Effector memory CD4-positive, alpha-beta T cell (primary cell): ENCODE measurements at places on chromosomes 6 and 20.

DNA sequence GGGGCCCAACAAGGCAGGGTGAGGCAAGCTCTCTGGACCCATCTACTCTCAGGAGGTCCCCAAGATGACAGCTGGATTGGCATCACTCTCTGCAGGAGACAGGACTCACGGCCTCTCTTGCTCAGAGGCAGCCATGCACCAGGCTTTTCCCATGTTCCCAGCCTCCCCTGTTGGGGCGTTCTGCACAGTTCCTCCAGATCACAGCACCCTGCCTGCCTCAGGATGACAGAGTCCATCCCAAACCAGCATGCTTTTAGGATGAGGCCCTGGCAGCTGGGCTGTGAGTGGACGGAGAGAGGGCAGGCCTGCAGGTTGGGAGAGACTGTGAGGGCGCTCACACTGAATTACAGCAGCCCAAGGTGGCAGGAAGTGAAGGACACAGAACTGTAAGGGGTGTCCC lies 143.2 kb upstream of the MLN start:
- no peak for DNase-seq

- DNase-seq, result no peak
Measured at GRCh38 chr6:14732844-14733757, 512.8 kb upstream of the JARID2 start.

- DNase-seq, result no peak
Measured at GRCh38 chr20:3716195-3716834, 3.9 kb upstream of the SIGLEC1 start.

DNA sequence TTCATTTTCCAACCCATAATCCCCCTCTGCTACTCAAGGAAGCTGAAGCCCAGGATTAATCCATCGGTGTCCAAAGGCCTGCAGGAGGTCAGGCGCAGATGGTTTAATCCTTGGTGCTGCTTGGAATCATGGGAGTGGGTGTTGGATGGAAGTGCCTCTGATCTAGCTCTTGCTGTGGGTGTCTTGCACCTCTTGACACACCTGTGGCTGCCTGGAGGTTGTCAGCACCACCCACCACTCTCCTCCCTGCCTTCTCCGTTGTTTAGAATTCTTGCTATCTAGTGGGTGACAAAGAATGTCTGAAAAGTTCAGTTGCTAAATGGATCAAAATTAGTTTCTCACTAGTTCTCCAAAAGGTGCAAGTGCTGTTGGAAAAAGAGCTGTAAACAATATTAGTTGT lies 1074.4 kb upstream of the FLRT3 start:
- DNase-seq, result no peak

GRCh38 chr20:54132612-54133433 lies 41.0 kb downstream of the CYP24A1 start:
- DNase-seq, result no peak

GRCh38 chr6:113879186-113880096 lies 22.3 kb downstream of the MARCKS start:
- no peak for DNase-seq

- DNase-seq, result no peak
Measured at GRCh38 chr6:170287371-170287876, 3.5 kb downstream of the DLL1 start.

DNA sequence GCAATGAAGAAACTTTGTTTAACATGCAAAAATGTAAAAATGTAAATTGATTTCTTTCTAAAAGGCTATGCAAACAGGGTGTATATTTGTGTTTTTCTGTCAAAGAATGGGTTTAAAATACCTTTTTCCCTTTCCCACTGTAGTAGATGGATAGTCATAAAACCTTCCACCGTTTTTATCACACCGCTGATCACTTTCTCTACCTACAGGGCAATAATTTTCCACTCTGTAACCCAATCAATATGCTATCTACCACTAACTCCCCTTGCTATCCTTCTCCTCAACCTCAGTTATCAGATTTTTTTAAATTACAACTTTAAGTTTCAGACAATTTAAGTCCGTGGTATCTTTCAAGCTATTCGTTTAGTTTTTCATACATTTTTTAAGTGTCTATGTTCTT lies 91.4 kb upstream of the ARID1B start:
- no peak for DNase-seq
